Effector memory CD4-positive, alpha-beta T cell (primary cell): ENCODE measurements at places on chromosomes 3 and 15.

DNA sequence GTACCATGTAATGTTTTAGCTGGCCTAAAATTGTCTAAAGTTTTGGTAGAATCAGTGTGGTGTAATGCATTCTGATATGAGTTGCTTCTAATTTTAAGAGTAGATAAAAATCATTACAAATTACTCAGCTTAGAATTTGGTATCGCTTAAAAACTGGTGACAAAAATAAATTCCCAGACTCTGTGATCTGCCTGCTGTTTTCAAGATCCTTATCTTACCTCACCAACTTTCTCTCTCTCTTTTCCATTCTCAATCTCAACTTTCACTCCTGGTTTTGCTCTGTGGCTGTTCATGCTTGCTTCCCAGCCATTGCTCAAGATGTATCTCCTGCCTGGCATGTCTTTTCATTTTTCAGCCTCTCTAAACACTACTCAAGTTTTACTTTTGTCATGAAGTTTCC is 45.7 kb downstream of the TCF12 start:
- DNase-seq, result no peak

DNA sequence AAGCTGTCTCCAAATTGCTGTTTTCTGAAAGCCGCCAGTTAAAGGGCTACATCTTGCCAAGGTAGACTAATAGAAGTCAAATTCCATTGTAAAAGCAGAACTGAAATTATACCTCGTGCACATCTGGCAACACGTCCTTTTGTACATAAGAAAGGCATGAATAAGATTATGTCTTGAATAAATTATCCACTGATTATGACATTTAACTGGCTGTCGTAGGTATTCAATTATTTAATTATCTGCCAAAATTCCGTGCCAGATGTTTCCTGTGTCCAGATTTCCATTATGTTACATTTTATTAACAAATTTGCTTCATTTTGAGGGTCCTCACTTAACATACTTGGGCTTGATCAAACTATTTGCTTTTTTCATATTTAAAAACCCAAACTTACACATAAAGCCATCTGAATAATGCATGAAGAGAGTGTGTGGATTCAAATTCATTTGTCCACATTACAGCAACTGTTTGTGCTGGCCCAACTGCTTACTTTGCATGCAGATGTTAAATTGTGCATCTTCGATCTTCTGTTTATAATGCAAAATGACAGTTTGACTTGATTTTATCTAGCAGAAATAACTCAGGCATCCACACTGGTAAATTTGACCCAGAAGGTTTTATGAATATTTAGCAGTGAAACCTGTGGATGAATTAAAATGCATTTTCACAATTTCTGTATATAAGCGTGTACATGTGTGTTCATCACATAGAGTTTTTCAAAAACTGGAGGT is 701.5 kb downstream of the ZNF385D start:
- DNase-seq, result no peak

GRCh38 chr15:75049392-75049791 is 26.0 kb downstream of the PPCDC start:
- no peak for DNase-seq

DNA sequence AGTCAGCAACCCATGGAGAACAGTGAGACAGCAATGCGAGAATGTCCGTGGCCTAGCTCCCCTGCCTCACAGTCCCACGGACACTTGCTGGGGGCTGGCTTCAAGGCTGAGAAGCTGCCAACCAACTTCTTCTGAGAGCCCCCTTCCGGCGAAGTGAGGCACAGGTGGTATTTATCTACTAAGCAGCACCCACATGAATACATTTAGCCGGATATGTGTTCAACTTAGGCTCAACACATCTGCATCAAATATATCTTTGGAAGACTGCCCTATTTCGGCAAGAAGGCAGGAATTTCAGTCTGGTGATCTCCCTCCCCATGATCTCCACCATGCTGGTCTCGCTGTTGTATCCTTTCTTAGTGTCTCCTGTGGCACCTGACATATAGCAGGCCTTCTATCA is 340.9 kb upstream of the NR2E3 start:
- DNase-seq, result no peak

DNA sequence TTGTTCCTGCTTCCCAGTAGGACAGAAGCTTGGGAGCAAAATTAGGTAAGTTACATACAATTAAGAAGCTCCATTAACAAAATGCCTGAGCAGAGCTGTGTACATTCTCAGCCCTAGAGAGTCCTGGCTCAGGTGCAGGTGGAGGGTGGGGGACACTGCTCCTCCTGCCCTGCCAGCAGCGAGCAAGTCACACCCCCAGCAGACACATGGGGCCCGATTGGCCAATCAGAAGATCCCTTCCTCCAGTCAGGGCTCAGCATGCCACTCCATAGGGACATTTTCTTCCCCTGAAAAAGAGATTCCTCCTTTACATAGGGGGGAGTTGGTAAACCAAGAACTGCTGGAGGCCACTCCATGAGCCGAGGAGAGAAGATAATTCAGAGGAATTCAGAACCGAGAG is 62.1 kb downstream of the PLXNA1 start:
- DNase-seq, result no peak

DNA sequence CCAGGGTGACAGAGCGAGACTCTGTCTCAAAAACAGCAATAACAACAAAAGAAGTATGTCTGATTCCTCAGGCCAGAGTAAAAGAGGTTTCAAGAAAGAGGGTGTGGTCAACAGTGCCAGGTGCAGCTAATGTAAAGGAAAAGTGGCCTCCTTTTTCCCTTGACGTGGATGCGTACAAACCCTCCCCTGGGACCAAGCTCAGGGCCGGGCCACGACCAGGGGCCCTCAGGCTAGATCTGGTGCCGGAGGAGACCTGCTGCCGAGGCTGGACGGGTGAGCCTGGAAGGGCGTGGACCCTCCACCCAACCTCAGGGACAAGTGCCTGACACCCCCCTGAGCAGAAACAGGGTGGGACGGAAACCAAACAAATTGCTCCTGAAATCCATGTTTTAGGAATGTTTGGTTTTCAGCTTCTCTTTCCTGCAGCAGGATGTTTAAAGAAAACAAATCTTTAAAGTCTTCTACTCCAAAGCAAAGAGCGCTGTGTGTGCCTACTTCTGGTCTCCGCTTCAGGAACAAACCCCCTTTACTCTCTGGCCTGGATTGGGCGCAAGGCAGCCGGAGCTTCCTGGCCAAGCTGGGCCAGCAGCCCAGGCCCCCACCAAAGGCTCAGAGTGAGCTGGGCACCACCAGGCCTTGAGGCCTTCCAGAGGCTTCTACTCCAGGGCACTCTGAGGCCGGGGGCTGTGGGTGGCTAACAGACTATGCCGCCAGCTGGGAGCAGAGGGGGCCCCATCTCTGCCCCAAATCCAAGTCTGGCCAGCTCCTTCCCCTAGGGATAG is 21.4 kb downstream of the ZDHHC19 start:
- no peak for DNase-seq

GRCh38 chr15:51386486-51386885 is 45.0 kb downstream of the GLDN start:
- DNase-seq, result no peak

GRCh38 chr3:87873136-87873535 is 185.7 kb downstream of the CGGBP1 start:
- no peak for DNase-seq

- no peak for DNase-seq
Measured at GRCh38 chr3:186342197-186342596, 19.8 kb downstream of the DGKG start.

DNA sequence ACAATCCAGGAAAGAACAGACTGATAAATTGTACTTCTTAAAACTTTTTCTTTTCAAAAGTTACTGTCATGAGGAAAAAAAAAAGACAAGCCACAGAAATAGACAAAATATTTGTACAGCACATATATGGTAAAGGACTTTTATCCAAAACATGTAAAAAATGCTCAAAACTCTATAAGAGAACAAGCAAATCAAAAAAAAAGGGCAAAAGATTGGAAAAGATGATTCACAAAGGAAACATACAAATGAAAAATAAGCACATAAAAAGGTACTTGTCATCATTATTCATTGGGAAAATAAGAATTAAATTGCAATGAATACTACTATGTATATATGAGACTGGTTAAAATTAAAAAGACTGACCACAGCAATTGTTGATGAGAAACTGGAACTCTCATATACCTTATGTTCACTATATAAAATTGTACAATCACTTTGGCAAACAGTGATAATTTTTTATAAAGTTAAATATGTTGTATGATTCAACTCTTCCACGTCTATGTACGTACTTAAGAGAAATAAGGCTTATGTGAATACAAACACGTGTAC is 39.7 kb downstream of the DIPK2A start:
- no peak for DNase-seq

DNA sequence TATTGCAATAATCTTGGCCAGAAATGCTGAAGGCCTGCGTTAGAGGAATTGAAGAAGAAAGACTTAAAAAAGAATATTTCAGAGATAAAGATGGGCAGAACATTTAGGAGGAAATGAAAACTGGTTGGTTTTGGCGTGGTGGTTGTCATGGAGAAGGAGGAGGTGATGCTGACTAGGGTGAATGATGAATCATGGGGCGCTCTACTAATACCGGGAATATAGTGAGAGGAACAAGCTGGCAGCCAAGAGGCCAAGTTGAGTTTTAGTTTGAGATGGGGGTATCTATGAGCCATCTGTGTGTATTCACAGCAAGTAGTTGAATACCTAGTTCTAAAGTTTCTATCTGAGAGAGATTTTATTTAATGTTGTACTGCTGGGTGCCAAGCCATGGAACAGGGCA is 6.8 kb upstream of the GAP43 start:
- DNase-seq, result no peak

DNA sequence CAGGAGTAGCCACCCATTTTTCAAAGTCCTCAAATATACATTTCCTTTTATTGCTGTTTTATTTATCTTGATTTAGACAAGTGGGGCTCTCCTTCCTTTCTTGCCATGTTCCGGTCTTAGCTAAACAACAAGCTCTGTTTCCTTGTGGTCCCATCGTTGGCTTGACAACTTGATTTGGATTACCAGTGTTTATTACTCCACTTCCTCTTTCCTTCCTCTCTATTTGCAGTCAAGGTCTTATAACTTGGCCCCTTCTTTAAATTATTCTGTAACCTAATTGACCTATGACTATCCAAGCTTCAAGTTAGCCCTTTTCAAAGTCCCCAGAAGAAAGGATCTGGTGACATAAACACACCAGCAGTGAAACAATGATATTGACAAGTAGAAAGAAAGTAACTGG is 130.6 kb upstream of the STT3B start:
- no peak for DNase-seq

DNA sequence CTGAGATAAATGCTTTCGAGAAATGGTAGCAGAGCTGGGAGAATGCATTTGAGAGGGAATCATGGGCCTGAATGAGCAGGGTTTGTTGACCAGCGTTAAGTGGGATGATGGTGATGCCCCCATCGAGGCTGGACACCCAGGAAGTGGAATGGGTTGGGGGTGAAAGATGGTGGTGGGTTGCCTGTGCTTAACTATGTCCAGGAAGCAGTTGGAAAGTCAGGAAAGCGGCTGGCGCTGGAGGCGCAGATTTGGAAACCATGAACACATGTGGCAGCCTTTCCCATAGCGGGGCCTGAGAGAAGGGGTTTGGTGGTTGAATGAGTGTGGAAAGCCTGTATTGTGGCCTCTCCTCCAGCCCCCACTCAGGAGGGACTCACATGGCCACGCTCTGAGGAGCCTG is 80.7 kb downstream of the AAGAB start:
- DNase-seq, result no peak

- no peak for DNase-seq
Measured at GRCh38 chr15:90286678-90287077, 21.2 kb downstream of the NGRN start.

DNA sequence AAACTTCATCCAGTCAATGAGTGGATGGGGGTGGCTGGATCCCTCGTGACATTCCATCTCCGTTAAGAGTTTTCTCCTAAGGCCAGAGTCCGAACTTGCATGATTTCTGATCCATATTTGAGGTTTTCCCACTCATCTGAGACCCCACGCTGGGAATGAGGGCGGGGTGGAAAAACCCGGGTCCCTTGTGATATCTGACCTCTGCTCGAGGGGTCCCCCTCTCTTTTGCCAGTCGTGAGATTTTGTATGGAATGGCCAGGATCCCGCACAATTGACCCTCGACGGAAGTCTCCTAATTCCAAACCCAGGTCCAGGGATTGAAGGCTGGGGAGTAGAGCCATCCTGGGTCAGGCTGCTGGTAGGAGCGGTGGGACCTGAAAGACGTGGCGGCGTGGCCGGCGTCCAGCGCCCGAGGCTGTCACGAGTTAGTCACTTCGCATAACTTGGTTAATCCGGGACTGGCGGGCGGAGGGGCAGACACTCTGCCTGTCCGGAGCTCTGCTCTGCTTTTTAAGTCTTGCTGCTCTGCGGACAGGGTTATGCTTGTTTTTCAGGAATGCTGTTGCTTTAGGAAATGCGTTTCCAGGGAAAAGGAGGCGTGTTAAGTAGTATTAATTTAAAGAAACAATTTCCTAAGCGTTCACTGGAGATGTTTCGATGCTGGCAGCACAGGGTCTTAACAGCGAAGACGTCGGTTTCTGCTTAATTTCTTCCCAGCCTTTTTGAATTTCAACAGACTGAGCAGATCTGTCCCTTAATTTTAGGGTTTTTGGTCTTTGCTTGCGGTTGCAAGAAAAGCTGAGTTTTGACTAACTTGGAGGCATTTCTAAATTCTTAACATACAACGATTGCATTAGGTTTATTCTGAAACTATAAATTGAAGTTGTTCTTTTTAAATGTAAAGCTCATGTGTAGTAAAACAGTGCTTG is 69.7 kb upstream of the LRRFIP2 start:
- DNase-seq, result peak; percentile 12

GRCh38 chr3:27392950-27393679 is 23.9 kb upstream of the NEK10 start:
- DNase-seq, result no peak

GRCh38 chr3:146387566-146387965 is 81.8 kb downstream of the PLSCR2 start:
- DNase-seq, result no peak

DNA sequence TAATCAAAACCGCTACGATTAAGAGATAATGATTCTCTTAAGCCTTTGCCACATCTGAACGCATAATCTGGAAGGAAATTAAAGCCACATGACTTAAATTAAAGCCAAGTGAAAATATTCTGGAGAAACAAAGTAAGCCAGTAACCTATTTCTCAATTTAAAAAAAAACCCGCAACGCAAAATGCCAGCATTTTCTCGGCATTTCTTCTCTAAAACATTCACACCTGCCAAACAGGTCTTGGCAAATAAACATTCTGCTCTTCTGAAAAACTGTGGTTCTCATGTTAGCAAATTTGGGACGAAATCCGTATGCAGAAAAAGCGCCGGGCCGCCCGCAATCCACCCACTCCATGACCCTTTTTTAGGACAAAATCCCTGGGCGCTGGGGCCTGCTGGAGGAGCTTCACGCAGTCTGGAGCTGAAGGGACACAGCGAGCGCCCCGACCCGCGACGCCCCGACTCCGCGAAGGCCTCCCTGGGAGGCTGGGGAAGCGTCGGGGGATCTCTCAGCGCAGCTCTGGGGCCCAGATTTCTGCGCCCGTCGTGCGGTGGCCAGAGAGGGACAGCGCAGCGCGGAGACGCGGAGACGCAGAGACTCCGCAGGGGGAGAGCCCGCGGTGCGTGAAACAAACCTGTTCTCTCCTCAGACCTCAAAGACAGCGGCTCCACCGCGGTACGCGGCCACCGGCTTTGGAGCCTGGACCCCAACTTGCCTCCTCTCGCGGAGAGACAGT is 471 bp downstream of the NKIRAS1 start:
- DNase-seq, result no peak

GRCh38 chr3:13901935-13902584 is 22.2 kb upstream of the WNT7A start:
- DNase-seq, result no peak

GRCh38 chr15:68730471-68730919 is 90.2 kb downstream of the ANP32A start:
- no peak for DNase-seq

- DNase-seq, result no peak
Measured at GRCh38 chr3:7205962-7206361, 345.0 kb downstream of the GRM7 start.
